ENCODE measurements at places on chromosomes 12 and 14.

GRCh38 chr12:85155791-85156190 lies 119.6 kb downstream of the LRRIQ1 start:
- DNase-seq = no peak

DNA sequence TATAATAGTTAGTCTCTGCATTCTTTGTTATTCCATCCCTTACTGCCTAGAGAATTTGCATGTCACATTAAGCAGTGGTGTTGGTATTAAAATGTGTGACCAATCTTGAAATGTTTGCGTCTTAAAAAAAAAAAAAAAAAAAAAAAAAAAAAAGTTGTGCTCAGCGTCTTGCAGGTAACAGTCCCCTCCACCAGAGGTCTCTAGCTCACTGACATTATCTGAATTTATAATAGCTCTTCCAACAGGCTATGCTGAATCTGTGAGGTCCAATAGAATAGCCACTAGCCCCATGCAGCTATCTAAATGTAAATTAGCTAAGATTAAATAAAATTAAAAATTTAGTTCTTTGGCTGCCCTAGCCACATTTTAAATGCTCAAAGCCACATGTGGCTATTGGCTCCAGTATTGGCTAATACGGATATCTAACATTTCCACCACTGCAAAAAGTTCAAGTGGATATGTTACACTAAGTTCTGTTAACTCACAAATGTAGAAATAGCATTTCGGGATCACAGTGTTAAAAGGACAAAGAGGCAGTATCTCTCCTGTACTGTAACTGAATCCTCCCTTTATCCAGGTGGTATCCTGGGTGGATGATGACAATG lies 28.7 kb downstream of the NKX2-8 start:
- no peak for DNase-seq

- no peak for DNase-seq
Observed at GRCh38 chr12:74043343-74043742, 494.3 kb upstream of the ATXN7L3B start.

DNA sequence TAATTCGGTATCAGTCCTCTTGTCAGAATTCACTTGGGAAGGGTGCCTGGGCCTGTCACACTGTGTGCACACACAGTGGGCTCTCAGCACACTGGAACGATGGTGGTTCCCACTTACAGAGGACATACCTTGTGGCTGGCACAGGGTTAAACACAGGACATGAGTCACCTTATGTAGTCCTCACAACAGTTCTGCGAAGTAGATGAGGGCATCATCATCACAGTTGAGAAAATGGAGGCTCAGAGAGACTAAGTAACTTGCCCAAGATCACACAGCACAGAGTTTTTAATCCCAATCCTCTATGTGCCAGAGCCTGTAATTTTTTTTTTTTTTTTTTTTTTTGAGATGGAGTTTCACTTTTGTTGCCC lies 90.7 kb downstream of the NINJ2 start:
- DNase-seq = no peak

DNA sequence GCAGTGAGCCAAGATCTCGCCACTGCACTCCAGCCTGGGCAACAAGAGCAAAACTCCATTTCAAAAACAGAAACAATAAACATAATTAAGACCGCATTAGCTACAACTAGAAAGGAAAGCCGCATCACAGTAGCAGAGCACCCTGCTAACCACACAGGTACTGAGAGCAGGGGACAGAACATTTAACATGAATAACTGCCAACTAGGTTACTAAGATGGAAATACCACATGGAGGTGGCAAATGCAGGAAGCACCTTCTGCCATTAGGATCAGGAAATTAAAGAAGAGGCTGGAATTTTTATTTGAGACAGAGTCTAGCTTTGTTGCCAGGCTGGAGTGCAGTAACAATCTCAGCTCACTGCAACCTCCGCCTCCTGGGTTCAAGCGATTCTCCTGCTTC lies 41.9 kb downstream of the CDC42BPB start:
- DNase-seq = no peak

GRCh38 chr12:119115296-119115905 lies 63.3 kb upstream of the HSPB8 start:
- DNase-seq = peak; percentile 16

- no peak for DNase-seq
Observed at GRCh38 chr14:62117751-62118105, 355.5 kb downstream of the SNAPC1 start.

- DNase-seq = no peak
Observed at GRCh38 chr12:97283297-97283696, 179.3 kb upstream of the RMST start.

GRCh38 chr14:79735121-79735520 lies 476.2 kb downstream of the DIO2 start:
- no peak for DNase-seq

- DNase-seq = no peak
Observed at GRCh38 chr12:67765776-67766766, 117.5 kb downstream of the DYRK2 start.

DNA sequence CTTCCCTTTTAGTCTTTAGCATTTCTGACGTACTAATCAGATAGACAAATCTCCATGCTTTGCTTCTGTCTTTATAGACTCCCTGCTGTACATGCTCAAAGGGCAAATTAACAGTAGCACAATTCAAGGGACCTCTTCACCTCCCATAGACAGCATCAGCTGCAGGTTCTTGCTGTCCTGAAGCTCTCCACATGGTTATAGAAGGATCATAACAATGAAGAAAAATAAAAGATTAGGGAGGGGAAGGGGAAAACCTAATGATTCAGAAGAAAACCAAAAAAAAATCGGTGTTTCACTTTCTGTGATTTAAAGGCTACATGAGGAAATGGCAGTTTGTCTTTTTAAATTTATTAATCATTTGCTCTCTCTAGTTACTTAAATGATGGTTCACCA lies 155.5 kb downstream of the PTCSC3 start:
- no peak for DNase-seq

- peak; percentile 77 for DNase-seq
Observed at GRCh38 chr14:104932676-104933631, 8.3 kb downstream of the PLD4 start.

Data from T-helper 1 cell (primary cell).